ENCODE measurements at places on chromosomes 13 and 19.

DNA sequence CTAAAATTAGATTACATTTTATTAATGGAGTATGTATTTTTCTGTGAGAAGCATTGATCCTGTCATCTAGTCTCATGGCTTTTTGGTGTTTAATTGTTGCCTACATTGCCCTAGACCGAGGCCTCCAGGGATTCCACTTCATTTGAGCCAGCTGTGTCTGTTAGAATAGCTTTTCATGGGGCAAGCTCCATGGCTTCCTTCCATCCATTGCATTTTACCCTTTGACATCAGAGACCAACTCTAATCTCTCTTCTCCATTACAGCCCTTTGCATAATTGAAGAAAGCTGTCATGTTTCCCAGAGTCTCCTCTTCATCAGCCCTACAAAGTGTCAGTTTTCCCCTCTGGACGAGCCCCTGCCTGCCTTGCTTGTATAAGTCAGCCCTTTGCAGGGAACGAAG is 70.6 kb downstream of the MTUS2 start:
- DNase-seq: no peak

DNA sequence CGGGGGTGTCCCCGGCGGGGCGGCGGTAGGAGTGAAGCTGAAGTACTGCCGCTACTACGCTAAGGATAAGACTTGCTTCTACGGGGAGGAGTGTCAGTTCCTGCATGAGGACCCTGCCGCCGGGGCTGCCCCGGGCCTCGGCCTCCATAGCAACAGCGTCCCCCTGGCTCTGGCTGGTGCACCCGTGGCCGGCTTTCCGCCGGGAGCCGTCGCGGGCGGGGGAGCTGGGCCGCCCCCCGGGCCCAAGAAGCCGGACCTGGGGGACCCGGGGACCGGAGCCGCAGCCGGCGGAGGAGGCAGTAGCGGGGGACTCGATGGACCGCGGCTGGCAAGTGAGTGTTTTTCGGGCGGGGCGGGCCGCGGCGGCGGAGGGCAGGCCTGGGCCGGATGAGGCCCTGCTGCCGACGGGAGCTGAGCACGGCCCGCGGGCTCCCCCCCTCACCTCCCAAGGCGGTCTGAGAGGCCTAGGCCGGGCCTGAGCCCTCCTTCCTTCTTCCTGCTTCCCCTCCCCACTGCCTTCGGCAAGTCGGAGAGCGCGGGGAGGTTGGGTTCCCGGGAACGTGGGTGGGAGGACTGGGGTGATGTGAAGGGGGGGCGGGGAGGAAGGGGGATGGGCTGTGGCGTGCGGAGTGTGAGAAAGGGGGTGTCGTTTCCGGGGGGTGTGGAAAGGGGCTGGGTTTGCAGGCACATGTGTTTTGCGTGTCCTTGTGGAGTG is 568 bp downstream of the PAN3 start:
- DNase-seq: peak; percentile 86

- DNase-seq: no peak
These were observed 163.8 kb upstream of the SOX1 start for GRCh38 chr13:111903143-111903542.

DNA sequence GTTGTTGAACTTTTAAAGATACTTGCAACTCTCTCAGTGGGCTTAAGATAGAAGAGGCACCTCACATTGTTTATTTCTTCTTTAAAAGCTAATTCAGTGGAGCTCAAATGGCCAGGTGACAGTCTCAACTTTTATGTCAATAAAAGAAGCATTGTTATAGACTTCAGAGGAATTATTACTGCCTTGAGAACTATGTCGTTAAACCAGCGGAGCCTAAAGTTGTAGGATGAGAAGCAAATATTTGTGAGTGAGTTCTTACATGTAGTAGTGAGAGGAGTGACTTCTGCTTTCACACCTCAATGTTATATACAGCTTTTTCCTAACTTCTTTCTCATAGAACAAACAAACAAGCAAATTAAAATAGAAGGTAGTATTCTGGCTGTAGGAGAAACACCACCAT is 31.2 kb upstream of the DGKH start:
- DNase-seq: no peak

GRCh38 chr13:101017123-101017872 is 342.7 kb upstream of the TMTC4 start:
- DNase-seq: no peak

GRCh38 chr13:68261105-68261504 is 1031.0 kb upstream of the PCDH9 start:
- DNase-seq: no peak

DNA sequence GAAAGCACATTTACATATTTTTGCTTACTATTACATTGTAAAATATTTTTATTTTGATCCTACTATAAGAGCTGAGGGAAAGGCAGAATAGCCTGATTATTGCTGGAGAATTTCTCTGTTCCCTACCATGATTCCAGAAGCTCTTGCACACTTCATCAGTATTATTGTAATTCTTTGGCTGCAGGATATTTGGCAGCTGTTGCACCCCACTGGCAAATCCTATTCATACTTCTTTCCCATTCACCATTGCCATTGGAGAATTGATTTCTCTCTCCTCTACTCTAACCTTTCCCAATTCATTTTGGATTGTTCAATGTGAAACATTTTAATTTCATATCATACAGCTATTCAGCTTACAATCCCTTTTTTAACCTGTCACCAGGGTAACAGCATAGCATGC is 238.0 kb downstream of the GGACT start:
- DNase-seq: no peak
